ENCODE measurements at places on chromosomes 3 and 15.

GRCh38 chr3:425079-425478 is 228.5 kb downstream of the CHL1 start:
- no peak for DNase-seq

GRCh38 chr3:101454629-101455028 is 58.4 kb downstream of the SENP7 start:
- no peak for DNase-seq

GRCh38 chr3:107847791-107848190 is 243.0 kb downstream of the CD47 start:
- DNase-seq, result no peak

DNA sequence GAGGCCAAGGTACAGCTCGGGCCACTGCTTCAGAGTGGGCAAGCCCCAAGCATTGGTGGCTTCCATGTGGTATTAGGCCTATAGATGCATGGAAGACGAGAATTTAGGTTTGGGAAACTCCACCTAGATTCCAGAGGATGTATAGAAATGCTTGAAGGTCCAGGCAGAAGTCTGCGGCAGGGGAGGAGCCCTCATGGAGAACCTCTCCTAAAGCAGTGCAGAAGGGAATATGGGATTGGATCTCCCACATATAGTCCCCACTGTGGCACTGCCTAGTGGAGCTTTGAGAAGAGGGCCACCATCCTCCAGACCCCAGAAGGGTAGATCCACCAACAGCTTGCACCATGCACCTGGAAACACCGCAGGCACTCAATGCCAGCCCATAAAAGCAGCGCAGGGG is 48.1 kb upstream of the XXYLT1 start:
- no peak for DNase-seq

DNA sequence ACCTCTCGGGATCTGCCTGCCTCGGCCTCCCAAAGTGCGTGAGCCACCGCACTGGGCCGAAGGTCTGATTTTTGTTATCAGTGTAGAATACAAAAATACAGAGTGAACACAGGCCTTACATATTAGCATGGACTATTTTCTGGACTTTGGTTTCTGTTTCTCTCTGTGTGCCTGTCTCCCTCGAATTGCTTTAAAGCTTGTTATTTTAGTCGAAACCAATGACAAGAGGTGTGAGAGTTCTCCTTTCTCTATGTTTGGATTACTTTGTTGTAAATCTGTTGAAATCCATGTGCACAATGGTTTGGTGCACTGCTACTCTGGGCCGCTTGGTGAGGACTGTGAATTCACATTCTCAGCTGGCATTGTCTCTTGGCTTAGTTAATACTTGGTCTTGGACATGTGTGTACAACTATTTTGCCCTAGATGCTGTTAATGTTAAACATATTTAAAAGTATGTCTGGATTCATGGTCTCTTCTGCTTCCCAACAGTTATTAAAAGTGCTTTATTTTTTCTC is 23.9 kb downstream of the MED12L start:
- DNase-seq, result no peak

- DNase-seq, result no peak
These were observed 16.7 kb downstream of the SMAD3 start for GRCh38 chr15:67082007-67082536.

- DNase-seq, result no peak
These were observed 2.7 kb downstream of the ALS2CL start for GRCh38 chr3:46690798-46691197.

DNA sequence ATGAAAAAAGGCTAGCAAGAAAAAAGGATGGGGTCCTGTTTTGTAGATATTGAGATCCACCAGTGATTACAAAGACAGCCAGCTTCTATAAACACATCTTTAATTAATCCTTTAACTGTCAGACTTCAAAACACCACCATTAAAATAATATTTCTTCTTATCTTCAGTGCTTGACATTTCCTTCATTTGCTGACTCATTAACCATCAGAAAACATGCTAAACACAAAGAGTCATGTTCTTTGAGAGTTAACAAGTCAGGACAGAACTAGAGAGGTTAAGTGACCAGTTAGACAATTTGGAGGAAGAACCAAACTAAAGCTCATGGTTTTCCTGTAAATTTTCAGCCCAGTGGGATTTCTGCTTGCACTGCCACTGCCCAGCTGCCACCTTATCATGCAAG is 111.4 kb downstream of the MEIS2 start:
- no peak for DNase-seq

DNA sequence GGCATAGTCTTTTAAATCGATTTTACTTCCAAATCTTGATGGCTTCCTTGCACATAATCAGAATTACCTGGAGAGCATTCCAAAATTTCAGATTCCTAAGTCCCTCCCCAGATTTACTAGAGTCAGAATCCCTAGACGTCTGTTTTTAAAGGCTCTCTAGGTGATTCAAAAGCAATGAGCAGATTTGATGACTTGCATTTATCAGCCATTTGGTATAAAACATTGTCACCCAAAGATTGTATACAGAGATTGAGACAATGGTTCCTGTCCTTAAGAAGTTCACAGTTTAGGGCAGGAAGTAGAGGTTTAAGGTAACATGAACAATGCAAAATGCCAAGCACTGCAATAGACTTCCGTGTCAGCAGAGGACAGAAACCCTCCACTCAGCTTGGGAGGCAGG is 2.6 kb upstream of the PYGO1 start:
- no peak for DNase-seq

DNA sequence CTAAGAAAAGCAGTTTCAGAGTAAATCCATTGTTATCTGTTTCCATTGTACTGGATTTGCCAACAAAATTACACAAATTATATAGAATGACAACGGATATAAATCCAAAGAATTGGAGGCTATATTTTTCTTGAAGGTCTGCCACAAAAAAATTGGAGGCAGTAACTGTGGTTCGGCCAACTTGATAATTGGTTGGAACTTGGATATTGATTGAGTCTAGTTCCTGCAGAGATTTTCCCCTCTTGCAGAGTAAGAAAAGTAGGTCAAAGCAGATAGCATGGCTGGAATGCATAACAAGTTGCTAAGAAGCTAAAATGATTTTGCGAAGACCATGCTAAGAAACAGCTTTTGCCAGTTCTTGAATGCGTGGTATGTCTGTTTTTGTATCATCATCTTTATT is 269.6 kb upstream of the CFAP20DC start:
- no peak for DNase-seq

DNA sequence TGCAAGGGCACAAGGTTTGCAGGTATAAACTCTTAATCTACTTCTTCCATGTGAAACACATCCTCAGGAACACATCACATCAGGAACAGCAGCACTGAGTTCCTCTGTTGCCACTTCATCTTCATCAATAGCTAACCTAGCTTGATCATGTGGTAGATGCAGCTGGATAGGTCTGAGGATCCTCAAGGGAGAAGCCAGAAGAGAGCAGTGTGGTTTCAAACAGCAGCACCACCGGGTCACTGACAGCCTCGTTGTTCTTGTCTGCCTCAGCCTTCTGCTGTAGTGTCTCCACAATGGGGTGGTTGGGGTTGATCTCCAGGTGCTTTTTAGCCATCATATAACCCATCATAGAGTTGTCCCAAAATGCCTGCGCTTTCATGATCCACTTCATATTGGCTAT is 58.8 kb downstream of the ADAM10 start:
- DNase-seq, result no peak

- no peak for DNase-seq
These were observed 243.1 kb downstream of the MECOM start for GRCh38 chr3:169420429-169420828.

DNA sequence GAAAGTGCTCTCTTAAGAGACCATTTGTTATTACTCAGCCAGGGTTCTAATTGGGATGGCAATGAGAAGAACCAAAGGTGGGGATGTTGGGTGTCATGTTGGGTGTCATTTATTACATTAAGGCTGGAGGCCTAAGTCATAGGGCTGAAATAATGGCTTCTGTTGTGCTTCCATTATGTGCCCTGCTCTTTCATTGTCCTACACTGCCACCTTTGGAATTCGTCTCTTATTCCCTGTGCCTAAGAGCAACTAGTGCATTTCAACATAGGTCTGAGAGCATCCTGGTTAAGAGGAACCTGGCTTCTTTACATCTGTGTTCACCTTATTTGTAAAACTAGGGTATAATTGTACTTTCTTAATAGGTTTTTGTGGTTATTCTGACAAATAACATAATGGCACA is 32.2 kb downstream of the RIOX2 start:
- DNase-seq, result no peak

GRCh38 chr3:126098391-126098858 is 14.5 kb upstream of the SLC41A3 start:
- DNase-seq, result no peak

GRCh38 chr3:66259566-66260255 is 38.9 kb downstream of the SLC25A26 start:
- no peak for DNase-seq

DNA sequence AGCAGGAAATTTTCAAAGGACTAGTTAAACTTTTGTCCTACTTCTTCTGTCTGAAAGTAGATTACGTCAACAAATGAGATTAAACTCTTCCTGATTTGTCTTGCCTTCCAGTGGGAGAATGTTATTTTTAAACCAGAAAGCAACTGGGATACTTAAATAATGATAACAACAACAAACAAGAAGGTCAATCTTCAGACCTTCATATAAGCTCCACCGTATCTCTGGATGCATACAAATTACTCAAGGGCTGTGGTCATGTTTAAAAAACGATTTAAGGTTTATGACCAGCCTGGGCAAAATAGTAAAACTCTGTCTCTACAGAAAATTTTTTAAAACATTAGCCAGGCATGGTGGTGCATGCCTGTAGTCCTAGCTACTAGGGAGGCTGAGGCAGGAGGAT is 145.3 kb upstream of the NPHP3 start:
- no peak for DNase-seq

GRCh38 chr3:108357042-108357441 is 60.7 kb downstream of the HHLA2 start:
- DNase-seq, result no peak

DNA sequence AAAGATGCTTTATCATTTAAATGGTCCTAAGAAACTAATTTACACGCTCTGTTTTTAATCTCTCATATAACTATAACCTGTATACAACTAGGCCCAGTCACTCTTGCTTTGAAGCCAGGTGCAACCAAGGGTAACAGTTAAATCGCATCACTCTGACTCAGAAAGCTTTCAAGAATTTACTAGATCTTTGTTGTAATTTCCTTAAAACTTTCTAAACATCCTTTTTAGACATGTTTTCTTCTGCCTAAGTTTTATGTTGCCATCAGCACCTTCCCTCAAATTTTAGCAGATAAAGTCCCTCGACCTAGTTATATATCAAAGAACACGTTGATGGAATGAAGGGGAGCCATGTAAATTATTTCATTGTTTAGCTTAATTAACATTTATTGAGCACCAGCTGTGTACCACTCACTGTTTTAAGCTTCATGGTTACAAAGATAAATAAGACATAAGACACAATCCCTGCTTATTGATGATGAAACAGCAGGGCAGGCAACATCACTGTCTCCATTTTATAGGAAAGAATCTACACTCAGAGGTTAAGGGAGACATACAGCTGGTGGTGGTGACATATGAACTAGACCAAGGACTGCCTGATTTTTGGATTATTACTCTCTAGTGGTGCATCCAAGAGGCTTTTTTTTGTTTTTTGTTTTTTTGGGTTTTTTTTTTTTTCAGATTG is 101.0 kb downstream of the CD200R1L start:
- no peak for DNase-seq

DNA sequence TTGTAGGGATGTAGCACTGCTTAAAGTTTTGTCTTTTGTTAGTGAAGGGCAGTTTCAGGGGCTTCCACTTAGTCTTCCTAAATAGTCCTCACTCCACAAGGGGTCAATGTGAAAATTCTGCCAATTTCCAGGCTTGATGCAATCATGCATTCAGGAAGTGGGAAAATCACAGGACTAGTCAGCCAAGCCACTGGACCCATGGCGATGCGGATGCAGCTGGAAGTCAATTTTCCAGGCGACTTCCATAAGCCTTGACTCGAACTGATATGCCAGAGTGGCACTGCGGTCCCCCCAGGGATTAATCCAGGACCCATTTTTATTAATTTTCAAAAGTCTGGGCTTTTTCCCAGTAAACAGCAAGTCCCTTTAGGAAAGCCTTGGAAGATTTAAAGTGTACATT is 26.1 kb downstream of the GBE1 start:
- no peak for DNase-seq

GRCh38 chr3:81516042-81516441 is 245.4 kb downstream of the GBE1 start:
- no peak for DNase-seq

- DNase-seq, result no peak
These were observed 30.2 kb downstream of the NR2F2 start for GRCh38 chr15:96360581-96361308.

DNA sequence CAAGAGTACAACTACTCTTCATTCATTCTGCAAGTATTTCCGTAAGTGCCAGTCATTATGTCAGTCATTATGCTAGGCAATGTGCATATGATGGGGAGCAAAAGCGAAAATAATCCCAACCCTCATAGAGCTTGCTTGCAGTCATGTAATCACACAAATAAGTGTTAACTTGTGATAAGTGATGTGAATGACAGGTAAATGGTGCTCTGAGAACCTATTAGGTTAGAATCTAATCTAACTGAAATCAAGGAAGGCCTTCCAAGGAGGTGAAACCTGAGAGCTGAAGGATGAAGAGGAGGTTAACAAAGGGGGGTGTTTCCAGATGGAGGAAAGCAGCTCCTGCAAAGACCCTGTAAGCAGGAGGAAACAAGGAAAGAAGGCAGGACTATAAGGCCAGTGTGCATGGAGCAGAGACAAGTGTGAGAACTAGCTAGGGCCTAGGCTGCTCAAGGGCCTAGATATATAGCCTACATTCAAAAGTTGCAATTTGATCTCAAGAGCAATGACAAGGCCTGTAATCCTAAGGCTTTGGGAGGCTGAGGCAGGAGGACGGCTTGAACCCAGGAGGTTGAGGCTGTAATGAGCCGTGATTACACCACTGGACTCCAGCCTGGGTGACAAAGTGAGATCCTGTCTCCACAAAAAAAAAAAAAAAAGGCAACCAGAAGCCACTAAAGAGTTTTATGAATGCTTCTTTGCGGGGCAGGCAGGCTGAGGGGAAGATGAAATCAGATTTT is 5.3 kb downstream of the PTPN9 start:
- no peak for DNase-seq

DNA sequence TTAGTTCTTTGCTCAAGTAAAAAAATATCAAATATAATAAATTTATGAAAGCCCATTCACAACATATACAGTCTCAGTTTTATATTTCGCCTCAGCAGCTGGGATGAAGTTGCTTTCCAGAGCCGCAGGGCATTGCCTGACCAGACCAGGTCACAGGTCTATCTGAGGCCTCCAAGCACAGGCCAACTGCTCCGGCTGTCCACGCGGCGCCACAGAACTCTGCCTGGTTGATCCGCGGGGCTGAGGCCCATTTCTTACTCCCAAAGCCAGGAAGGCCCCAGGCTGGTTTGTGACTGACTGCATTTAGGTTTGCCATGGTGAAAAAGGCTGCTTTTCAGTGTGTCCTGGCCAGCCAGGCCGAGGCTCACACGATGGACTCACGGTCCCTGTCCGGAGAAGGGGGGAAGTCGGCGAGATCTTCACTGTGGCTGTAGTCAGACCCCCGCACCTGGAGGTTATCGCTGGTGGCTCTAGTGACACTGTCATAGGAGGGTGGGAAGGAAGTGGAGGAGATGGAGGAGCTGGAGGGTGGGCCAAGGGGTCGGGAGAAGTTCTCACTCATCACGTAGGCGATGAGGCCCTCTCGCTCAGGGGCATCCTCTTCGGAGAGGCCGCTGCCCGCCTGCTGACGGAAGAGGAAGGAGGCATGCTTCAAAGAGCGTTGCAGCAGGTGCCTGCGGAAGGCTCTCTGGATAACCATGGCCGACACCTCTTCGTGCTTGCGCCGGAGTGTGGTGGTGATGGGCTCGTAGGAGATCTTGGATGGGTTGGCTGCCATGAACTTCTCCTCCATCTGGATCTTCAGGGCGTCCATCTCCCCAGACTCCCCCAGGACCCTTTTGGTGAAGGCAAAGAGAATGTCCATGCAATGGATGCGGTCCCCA is 54.1 kb downstream of the EXOG start:
- no peak for DNase-seq

- DNase-seq, result no peak
These were observed 6.9 kb upstream of the PPP1R2 start for GRCh38 chr3:195549931-195550519.
